Activated B cell treated with CpG ODN at 0.5 μM for 24 hours (primary cell): ENCODE measurements at places on chromosomes 12 and 14.

DNA sequence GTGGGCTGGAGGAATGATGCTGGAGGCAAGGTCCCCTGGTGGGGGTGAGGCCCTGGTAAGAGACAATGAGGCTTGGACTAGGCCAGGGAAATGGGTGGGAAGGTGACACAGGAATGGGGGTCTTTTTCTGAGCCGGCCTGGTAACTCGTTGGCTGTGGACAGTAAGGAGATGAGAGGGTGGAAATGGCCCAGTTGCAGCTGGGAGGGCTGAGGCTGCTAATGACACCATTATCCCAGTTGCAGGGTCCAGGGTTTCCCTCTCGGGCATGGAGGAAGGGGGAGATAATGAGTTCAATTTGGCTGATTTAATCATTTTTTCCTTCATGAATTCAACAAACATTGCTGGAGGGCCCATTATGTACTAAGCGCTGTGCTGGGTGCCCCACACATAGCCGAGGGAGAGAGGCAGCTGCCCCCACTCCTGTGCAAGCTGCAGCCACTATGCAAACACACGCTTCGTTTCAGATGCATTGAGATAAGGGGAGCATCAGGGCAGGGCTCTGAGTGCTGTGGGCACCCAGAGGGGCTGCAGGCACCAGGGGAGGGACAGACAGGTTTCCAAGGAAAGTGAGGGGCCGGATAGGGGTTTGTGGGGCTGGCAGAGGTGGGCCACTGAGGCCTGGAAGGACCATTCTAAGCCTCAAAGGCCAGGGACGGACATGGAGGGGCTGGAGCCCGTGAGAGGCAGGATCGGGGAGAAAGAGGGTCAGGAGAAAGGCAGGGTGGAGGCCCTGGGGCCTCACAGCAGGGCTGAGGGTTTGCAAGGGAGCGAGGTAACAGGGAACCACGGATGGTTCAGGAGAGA lies 43.2 kb upstream of the MEG3 start:
- DNase-seq = no peak

- no peak for DNase-seq
Measured at GRCh38 chr14:32662211-32662610, 276.5 kb upstream of the NPAS3 start.

GRCh38 chr12:122081083-122081696 lies 2.6 kb downstream of the MLXIP start:
- no peak for DNase-seq

DNA sequence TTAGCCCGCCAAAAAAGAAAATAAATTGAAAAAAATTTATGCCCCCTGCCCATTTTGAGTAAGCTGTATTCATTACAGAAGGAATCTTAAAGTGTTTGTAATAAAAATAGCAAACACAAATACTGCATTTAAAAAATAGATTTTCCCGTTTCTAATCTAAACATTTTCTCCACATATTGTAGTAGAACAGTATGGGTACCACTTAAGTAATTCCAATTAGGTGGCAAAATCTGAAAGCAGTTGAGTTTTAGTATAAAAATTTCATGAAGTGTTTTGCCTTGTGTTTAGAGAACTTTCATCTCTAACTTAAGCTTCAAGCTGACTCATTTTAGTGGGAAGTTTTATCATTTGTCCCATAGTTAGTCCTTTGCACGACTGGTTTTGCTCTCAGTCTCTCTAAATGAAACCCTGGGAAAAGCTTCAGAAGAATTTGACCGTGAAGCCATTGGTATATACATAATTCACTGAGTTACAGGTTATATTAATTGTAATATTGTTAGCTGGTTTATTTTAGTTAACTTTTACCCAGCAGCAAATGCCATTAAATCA lies 214.6 kb downstream of the ERC1 start:
- no peak for DNase-seq

- DNase-seq = no peak
Measured at GRCh38 chr14:101227611-101228594, 324.4 kb upstream of the RTL1 start.

GRCh38 chr12:94567761-94568160 lies 82.6 kb downstream of the TMCC3 start:
- DNase-seq = no peak

DNA sequence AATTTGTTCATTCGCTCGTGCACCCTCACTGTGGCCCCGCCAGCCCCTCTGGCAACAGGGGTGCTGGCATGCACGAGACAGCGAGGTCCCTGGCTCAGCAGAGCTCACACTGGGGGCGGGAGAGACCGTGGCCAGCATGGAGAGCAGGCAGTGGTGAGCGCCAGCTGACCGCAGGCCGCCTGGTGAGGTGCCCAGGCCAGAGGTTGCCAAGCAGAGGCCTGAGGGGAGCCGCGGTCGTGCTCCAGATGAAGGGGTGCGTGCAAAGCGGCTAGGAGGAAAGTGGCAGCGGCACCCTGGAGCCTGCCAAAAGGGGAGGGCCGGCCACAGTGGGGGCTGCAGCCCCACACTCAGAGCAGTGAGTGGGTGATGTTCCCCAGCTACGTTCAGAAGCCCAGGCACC lies 56.1 kb downstream of the CDC42BPB start:
- DNase-seq = no peak

DNA sequence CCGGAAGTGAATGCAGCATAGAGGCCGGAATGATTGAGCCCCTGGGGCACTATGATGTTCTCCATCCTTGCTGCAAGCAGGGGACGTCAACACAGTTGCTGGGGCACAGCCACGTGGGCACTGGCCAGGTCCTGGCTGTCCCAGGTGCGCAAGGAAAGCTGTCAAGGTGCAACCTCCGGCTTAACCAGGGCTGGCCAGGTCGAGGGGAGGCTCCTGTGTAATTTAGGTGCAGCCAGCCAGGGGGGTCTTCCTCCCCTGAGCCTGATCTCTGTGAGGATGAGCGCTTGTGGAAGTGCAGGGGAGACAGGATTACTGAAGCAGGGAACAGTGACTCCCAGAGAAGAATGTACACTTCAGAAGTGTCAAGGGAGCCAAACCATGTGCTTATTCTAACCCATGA lies 852.8 kb upstream of the TMEM132C start:
- no peak for DNase-seq

- no peak for DNase-seq
Measured at GRCh38 chr12:62915204-62915529, 19.8 kb downstream of the PPM1H start.

- DNase-seq = no peak
Measured at GRCh38 chr12:107929436-107929835, 154.9 kb downstream of the ASCL4 start.

GRCh38 chr14:68986926-68987652 lies 8.0 kb upstream of the ACTN1 start:
- DNase-seq = no peak

DNA sequence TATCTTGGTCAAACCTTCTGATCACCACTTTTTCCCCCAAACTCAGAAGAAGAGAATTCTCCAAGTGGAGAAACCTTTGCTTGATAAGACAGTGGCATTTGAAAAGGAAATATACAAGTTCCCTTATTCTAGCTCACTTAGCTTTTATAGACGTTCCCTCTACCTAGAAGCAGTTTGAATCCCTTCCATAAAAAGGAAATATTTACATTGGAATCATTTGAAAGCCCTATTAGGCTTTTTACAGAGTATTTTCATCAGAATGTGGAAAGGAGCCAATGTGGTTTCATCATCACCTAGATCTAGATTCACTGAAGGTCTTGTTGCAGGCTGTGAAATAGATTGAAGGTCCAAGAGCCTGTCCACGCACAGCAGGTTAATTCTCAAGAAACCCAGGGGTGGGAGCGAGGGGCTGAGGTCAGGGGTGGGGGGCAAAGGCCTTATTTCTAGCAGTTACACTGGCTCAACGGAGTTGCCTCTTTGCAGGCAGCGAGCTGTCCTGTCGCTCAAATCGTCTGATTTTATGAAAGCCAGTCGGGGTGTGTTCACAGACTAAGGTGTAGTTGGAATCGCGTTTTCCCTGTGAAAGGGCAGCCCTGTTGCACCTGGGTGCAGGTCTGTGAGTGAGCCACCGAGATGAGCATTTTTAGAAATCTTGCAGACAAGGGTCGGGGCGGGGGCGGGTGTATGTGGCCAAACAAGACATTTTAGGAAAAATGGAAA lies 45.6 kb downstream of the AACS start:
- DNase-seq = no peak
